ENCODE measurements at places on chromosomes 7 and 10. TPM values are rescaled to one million over a fixed set of nuclear protein-coding genes. Genes with fewer than 3 reads are reported as not detected.

The C7orf33 gene
- total RNA-seq, result not detected

The CYP3A5 gene
- total RNA-seq, result 0.24 TPM

- DNase-seq, result no peak
These were observed 99.0 kb upstream of the LSM8 start for GRCh38 chr7:118085000-118085399.

The AASS gene
- 42.1 TPM for total RNA-seq

DNA sequence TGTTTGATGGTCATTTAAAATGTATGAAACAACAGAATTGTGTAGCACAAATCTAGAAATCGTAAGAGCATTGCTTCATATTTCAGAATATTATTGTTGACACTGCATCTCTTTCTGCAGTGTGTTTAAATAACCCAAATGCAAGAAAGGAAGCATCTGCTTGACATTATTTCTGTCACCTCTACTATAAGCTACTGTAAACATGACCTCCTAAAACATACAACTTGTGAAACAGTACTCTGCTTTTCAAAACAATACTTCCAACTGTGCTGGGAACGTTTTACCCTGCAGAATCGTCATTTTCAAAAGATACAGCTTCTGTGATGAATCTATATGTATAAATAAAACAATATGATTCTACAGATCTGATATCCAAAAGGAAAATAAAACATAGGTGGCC lies 82.0 kb downstream of the RNF133 start:
- DNase-seq, result no peak

GRCh38 chr10:97427571-97428179 lies 1.7 kb downstream of the PGAM1 start:
- DNase-seq, result peak; percentile 52

DNA sequence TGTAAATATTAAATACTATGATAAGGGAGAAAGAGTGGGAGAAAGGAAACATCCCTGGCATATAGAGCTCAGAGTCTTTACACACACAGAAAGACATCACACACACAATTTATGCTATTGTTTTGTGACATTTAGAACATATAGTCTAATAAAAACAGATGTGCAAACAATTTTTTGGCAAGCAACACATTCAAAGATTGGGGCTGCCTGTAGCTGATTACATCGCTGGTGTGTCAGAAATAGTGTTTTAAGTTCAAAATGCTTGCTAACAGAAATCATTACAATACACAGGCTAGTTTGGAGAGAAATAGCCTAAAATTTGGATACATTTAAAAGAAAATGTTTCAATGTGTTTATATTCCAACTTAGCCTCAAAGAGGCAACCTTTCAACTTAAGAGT lies 256.7 kb upstream of the NPVF start:
- no peak for DNase-seq

GRCh38 chr7:121618182-121618581 lies 222.1 kb upstream of the FAM3C start:
- no peak for DNase-seq

The TSPAN13 gene
- total RNA-seq, result 34.2 TPM

DNA sequence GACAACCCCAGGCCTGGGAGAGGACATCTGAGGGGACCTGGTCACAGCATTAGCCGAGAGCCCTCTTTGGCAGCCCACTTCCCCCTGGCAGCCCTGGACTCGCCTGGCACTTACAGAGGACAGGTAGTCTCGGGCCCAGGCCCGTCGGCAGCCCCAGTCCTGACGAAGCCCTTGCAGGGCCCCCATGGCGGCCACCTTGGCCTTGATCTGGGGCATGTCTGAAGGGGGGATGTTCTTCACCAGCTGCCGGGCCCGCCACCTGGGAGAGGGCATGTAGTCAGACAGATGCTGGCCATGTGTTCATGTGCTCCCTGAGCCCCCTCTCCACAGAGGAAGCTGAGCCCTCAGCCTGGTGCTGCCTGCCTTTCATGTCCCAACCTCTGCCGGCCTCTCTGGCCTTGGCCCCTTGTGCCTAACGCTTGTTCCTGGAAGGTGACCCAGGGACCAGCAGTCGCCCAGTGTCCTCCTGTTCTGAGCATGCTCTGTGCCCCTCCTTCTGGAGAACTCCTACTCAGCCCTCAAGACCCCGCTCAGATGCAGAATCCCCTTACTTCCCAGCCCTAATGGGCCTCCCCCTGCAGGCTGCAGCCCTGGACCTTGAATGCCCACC lies 13.9 kb downstream of the MYO1G start:
- no peak for DNase-seq

The CDK5 gene
- total RNA-seq, result 35.6 TPM
